Fibroblast of the conjunctiva (primary cell): ENCODE measurements at places on chromosomes 5 and 9.

GRCh38 chr9:136419092-136419420 lies 8.6 kb downstream of the PMPCA start:
- DNase-seq, result no peak

GRCh38 chr5:12204761-12205160 lies 300.5 kb upstream of the CTNND2 start:
- DNase-seq, result no peak

- DNase-seq, result no peak
Observed at GRCh38 chr5:135238622-135239452, 160.2 kb downstream of the MACROH2A1 start.

DNA sequence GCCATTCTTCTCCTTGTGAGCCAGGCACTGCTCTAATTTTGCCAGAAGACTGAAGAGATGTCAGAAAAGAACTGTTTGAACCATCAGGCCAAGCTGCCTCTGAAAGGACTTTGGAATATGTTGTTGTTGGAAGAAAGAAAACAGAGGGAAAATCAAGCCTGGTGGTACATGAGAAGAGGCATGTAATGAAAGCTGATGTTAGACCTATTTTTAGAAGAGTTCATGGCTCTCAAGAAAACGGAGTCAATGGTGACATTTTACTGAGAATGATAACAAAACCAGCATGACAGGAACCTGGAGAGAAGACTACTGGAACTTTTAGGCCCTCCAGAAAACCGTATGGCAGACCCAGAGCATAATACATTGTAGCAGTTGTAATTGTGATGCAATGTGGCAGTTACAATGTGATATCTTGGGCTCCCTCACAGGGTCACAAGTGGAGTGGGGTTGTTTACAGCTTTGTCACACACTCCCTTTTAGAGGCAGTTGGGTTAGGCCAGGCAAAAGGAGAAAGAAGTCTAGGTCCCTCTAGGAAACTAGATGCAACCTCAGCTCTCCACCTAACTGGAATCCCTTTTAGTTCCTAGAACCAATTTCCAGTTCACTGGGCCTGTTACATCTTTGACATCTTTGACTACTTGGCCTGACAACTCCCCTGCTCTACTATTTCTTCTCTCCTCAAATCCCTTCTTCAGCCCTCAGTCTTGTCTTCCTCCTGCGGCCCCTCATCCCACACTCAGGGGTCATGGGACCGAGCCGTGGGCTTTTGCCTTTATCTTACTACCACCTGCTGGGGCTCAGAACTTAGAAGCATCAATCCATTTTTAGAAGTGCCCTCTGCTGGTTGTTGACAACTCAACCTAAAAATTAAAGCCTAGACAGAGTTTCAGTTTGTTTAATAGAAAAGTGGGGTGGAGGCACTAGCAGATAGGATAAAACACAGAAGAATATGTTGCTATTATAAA lies 61.2 kb upstream of the JAK2 start:
- no peak for DNase-seq

DNA sequence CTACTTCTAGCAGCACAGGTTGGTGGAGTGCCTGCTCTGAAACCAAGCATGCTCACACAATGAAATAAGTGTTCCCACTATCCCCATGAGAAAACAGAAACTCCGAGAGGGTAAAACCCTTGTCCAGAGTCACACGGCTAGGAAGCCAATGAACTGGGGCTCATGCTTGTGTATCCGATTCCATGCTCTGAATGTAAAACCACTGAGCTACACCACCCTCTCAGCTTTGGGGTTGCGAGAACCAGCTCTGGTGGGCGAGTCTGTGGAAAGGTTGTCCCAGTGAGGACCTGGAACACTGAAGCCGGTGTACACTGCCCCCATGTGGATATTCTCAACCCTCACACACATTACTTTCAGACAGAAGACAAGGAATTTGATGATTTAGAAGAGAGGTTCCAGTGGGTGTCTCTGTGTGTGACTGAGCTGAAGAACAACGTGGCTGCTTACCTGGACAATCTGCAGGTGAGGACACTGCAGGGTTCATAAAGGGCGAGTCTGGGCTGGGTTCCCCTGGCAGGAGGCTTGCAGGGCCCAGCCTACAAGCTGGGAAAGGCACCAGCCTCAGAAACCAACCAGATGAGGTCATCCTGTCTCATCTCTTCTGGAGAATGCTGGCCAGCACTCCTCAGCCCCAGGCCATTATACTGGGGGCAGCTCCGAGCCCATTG lies 37.4 kb downstream of the ARHGEF37 start:
- peak; percentile 49 for DNase-seq
